Left lobe of liver (tissue), 2 donors: ENCODE measurements at places on chromosomes 6 and 20.

DNA sequence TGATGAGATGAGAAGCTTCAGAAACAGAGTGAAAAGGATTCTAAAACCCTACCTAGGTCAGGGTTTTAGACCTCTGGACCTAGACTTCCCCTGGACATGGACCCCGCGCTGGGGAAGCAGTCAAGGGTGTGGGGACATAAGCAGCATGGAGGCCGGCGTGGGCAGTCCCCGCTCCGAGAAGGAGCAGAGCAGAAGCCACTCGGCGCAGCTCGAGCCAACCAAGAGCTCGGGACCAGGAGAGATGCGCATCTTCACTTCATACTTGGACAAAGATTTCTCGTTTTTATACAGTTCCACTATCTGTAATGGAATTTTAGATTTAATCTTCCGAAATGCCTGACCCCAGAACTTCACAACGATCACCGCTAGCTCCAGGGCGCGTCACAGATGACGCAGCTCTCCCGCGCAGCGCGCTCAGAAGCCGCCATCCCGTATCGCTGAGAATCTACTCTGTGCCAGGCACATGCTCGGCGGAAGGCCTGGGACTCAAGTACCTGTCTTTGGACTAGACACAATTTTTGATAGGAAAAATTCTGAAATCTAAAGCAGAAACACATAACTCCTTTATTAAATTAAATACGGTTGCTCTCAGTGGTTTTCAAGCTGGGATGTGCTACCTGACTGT lies 60.3 kb downstream of the WDR27 start:
- no peak for DNase-seq

DNA sequence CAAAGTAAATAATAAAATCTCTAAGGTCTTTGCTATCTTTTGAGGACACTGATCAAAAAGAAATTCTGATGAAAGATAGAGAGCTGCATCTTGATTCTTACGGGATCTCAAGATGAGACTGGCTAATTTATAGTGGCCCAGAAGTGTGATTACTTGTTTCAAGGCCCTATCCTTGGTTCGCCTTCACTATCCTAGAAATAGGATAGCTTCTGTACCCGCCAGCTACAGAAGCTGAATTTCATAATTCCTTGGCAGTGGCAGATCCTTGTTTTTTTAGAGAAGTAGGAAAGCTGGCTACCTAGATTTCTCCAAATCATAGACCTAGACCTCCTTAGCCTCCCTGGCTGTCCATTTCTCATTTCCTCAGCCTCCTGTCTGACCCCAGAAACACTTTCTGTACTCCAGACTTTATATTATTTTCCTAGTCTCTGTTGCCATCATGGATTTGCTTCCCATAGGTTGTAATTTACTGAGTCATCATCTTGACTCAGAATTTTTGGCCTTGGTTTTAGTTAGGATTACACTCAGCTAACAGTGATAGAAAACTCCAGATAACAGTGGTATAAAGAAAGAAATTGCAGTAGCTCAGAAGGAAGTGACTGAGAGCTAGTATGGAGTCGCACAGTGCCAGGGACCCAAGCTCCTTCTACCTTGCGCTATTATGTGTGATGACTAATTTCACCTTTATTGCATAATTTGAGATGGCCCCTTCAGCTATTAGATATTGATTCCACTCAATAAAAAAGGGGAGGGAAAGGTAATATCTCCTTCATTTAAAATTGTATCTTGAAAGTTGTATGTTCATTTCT lies 27.7 kb downstream of the PHF3 start:
- DNase-seq: no peak

- DNase-seq: no peak
These were observed 749.3 kb downstream of the TENT5A start for GRCh38 chr6:81003156-81003555.

- DNase-seq: peak; percentile 58
These were observed 271.4 kb downstream of the ALDH8A1 start for GRCh38 chr6:134678436-134678889.

GRCh38 chr6:43221046-43221972 lies 8.0 kb downstream of the DNPH1 start:
- no peak for DNase-seq

GRCh38 chr6:17484201-17484849 lies 90.9 kb downstream of the CAP2 start:
- DNase-seq: no peak
